Suprapubic skin (tissue), 4 donors: ENCODE measurements at places on chromosomes 12 and 14.

DNA sequence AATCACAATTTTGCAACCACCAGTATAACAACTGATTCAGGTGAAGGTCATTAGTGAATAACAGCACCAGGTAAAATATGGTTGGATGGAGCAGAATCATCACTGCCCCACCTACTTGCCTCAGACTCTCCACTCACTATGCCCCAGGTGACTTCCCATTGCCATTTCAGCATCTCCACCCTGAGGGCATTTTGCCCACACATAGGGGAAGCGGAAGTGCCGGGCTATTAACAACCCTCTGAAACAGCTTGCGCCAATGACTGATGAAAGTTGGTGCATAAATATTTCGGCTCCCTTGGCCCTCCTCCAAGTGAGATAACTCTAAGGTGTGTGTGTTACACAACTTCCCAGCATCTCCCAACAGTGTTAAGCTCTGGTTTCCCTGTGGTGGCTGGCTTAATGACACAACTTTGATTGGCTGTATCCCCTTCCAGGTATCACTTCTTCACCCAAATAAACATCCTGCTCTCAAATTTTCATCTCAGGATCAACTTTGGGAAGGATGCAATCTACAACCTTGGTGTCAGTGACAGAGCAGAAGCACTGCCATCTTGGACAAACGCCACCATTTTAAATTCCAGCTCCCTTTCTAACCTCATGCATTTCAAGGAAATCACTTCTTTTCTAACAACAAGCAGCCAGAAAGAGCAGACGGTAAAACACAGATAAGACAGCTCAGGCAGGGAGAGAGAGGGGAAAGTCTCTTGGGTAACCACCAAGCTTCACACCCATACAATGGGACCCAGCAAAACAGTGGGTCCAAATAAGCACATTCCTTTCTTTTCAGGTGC, 73.6 kb upstream of the PPP2R5C start:
- no peak overlapping the region for H3K4me3 ChIP-seq
- no peak overlapping the region for H3K27ac ChIP-seq
- H3K36me3 ChIP-seq, result no peaks in the 10 kb centered on the region
- DNase-seq, result no peak
- H3K4me1 ChIP-seq, result no peaks in the 10 kb centered on the region
- peaks cover 11% of the 10 kb centered on the region for H3K27me3 ChIP-seq

DNA sequence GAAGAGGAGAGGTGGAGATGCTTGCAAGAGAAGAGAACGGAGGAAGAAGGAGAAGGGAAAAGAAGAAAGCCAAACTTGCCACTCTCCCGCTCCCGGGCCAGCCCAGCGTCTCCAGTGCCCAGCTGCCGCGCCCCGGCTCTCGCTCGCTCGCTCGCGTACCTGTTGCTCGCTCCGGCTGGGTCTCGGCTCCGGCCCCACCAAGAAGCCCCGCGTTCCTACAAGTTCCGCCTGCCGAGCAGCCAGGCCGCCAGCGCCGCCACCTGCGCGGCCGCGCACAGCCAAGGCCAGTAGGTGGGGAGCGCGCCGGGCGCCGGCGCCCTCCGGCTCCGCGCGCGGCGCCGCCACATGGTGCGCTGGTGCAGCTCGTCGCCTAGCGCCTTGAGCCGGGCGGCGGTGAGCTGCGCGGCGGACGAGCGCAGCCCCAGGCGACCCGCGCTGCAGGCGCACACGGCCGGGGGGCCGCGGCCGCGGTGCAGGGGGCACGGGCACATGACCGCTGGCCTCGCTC, 370 bp downstream of the HRK start:
- peaks cover 35% of the 10 kb centered on the region for H3K4me1 ChIP-seq
- H3K4me3 ChIP-seq, result peak overlapping the region; percentile 35
- no peaks in the 10 kb centered on the region for H3K36me3 ChIP-seq

GRCh38 chr12:31029916-31030562, 43.6 kb upstream of the DDX11 start:
- no peak overlapping the region for H3K27ac ChIP-seq
- no peaks in the 10 kb centered on the region for H3K36me3 ChIP-seq
- peaks cover 2% of the 10 kb centered on the region for H3K4me1 ChIP-seq

- no peaks in the 10 kb centered on the region for H3K36me3 ChIP-seq
- no peaks in the 10 kb centered on the region for H3K4me1 ChIP-seq
- H3K4me3 ChIP-seq, result no peak overlapping the region
- no peaks in the 10 kb centered on the region for H3K27me3 ChIP-seq
- no peak for DNase-seq
Observed at GRCh38 chr14:100950024-100950423, 46.5 kb upstream of the RTL1 start.

DNA sequence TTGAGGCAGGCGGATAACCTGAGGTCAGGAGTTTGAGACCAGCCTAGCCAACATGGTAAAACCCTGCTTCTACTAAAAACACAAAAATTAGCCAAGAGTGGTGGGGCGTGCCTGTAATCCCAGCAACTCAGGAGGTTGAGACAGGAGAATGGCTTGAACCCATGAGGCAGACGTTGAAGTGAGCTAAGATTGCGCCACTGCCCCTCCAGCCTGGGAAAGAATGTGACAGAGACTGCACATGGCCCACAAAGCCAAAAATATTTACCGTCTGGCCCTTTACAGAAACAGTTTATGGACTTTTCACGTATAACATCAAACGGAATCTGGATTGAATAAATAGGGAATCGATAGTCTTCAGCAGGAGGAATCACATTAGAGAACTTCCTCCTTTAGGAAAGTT, 3.5 kb downstream of the RSRC2 start:
- H3K4me1 ChIP-seq, result peaks cover 47% of the 10 kb centered on the region
- no peak for DNase-seq
- H3K27me3 ChIP-seq, result no peaks in the 10 kb centered on the region
- H3K4me3 ChIP-seq, result peak overlapping the region; percentile 72
- H3K27ac ChIP-seq, result no peak overlapping the region

GRCh38 chr14:66507181-66507721, 696 bp upstream of the GPHN start:
- H3K36me3 ChIP-seq, result no peaks in the 10 kb centered on the region
- no peaks in the 10 kb centered on the region for H3K27me3 ChIP-seq
- no peak for DNase-seq

DNA sequence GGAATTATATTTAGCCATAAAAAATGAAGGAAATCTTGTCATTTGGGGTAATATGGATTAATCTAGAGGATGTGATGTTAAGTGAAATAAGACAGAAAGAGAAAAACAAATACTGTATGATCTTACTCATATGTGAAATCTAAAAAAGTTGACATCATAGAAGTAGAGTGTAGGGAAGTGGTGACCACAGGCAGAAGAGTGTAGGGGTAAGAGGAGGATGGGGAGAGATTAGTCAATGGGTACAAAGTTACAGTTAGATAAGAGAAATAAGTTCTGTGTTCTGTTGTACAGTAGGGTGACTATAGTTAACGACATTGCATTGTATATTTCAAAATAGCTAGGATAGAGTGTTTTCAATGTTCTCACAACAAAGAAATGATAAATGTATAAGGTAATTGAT, 87.0 kb downstream of the TSHR start:
- no peak overlapping the region for H3K27ac ChIP-seq
- no peak for DNase-seq
- no peaks in the 10 kb centered on the region for H3K4me1 ChIP-seq
- no peaks in the 10 kb centered on the region for H3K36me3 ChIP-seq
- no peaks in the 10 kb centered on the region for H3K27me3 ChIP-seq

GRCh38 chr12:91687052-91688017, 458.3 kb downstream of the BTG1 start:
- DNase-seq, result no peak
- no peaks in the 10 kb centered on the region for H3K4me1 ChIP-seq
- no peak overlapping the region for H3K27ac ChIP-seq
- no peaks in the 10 kb centered on the region for H3K36me3 ChIP-seq
- no peaks in the 10 kb centered on the region for H3K27me3 ChIP-seq
